ENCODE measurements at places on chromosomes 7 and 10. TPM values are rescaled to one million over a fixed set of nuclear protein-coding genes. Genes with fewer than 3 reads are reported as not detected.
A peak's percentile ranks its signal among the peaks of the same experiment; 100 is the strongest.

Gene OR2A5
- not detected for total RNA-seq

- no peak for DNase-seq
These were observed 25.7 kb downstream of the HDAC9 start for GRCh38 chr7:18521236-18521589.

GRCh38 chr10:48993627-48994026 is 54.0 kb upstream of the LRRC18 start:
- no peak for DNase-seq

DNA sequence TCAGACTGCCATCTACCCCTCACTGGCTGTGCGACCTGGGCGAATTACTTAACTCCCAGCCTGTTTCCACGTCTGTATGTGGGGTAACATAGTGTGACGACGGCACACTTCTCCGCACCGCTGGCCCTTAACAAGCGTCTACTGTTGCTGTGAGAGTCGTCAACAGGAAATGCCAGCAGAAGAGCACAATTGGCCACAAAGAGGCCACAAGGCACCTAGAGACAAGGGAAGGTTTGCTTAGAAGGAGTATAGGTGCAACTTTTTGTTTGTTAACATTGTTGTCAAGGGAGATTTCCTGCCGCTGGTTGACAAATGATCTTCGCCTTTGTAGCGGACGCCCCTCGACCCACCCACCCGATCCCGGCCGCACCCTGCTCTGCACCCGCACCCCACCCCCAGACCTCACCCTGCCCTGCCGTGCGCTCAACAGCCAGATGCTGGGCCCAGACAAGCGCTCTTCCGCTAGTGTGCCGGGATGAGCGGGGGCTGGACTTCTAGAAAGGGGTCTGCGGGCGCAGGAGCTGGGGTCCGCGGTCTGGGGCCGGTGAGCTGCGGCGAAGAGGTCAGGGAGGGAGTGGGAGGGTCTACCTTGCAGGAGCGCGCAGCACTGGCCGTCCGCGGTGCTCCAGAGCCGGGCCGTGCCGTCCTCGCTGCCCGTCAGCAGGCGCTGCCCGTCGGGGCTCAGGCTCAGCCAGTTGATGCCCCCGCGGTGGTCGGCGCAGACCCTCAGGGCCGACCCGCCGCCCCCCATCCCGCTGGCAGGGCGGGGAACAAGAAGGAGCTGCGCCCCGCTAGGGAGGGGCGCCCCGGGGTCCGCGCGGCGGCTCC is 785 bp downstream of the WDR86 start:
- DNase-seq: peak; percentile 39

GRCh38 chr10:132943791-132944404 is 1.5 kb upstream of the CFAP46 start:
- no peak for DNase-seq

DNA sequence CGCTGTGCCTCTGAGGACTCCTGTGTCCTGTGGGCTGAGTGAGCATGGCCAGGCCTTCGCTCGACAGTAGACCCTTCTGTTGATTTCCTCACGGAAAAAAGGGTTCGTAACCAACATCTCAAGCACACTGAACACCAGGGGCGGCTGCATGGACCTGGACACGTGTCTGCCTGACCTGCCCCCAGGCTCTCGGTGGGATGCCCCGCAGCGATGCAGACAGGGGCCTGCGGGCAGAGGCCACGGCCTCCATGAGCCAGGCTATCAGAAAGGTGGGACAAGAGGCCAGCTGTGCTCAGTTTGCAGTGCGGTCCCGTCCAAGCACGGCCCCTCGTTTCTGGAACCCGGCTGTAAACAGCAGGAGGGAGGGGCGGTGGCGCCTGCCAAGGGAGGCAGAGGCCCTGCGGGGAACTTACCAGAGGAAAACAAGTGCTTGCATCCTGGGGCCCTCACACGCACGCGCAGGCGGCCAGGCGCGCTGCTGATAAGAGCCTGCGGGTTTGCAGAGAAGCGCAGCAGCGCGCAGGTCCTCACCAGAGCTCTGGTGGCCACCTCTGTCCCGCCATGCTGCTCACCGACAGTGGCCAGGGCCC is 10.6 kb downstream of the GPR146 start:
- no peak for DNase-seq

Gene NCAPG2
- 96.8 TPM for total RNA-seq

Gene GIMAP4
- 0.28 TPM for total RNA-seq

Gene ECHDC3
- 17.1 TPM for total RNA-seq

- peak; percentile 63 for DNase-seq
These were observed 14.6 kb downstream of the PALS2 start for GRCh38 chr7:24587853-24588252.

DNA sequence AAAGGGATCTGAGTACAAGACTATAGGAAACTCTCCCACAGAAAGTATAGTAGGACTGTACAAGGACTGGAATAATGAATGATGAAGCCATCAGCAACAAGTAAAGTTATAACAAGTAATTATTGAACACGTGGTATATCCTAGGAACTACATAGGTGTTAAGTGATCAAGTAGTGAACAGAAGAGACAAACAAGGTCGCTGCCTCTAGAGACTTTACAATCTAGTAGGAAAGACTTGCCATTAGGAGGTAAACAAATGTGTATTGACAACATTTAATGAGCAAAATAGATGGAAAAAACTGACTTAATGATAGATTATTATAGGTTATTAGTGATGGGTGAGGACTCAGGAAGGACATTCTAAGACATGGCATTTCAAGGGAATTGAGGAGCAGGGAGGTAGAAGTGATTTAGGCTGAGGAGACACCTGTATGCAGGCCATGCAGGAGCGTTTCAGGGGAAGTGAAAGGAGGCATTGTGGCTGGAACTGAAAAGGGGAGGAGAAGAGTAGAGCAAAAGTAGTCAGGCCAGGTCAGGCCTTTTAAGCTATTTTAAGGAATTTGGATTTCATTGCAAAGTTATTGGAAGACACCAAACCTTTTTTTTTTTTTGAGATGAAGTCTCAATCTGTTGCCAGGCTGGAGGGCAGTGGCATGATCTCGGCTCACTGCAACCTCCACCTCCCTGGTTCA is 8.5 kb upstream of the GLCCI1 start:
- DNase-seq: no peak

DNA sequence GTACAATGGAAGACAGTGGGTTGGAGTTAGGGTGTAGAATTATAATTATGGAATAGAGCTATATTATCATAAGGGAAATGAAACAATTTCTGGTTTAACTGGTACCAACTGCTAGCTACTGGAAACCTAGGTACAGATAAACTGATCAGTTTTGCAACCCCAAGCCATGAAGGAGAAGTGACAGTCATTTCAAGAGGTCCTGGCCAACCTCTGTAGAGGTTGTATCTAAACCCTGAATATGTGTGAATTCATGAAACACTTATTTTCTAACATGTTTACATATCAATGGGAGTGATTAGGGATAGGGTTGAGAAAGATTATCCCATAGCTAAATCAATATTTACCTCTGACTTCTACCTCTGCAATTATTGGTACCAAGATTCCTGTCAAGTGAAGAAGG is 29.9 kb upstream of the CC2D2B start:
- no peak for DNase-seq

DNA sequence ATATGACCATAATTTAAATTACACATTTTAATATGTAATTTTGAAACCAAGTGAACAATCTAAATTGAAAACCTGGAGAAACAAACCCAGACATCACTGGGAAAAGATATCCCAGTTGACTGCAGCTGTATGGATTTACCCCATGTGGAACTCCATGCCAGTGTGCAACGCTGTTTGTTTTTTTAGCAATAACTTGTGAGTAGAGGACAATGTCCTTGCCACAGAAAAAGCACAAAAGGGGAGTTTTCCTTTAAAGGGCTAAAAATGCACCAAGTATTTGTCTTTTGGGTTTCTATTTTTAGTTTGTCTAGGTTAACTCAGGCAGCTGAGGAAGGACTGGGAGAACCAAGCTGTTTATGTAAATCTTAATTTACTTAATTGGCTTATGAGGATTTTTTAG is 15.1 kb upstream of the COL17A1 start:
- DNase-seq: no peak

DNA sequence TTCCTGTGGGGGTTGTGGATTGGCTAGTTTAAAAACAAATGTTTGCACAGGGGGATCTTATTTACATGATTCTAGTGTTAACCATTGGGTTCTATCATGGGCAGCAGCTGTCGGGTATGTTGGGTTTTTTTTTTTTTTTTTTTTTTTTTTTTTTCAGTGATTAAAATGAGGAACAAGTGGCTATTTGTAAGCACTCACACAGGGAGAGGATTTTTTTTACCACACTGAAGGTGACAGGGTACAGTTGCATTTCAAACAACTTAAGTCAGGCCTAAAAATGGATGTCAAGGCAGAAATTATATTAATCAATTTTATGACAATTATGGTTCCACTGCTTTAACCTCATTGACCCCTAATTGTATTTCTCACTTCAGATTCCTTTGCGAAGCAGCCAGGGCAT is 92.8 kb downstream of the CD36 start:
- DNase-seq: no peak

- DNase-seq: no peak
These were observed 127.7 kb downstream of the CDK14 start for GRCh38 chr7:90723866-90724265.

DNA sequence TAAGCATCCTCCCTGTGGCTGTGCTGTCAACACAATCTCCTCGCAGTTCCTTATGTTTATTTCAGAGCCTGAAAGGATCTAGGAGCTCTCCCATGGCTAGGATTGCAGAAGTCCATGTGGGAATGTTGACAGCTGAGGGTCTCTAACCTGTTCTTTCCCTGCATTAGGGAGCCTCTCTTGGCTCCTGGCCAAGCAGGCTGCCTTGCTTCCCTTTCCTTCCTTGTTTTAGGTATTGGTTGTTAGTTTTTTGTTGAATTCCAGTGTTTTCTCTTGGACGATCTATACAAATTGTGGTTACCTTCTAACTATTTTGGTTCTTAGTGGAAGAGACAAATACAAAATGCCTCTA is 171.8 kb downstream of the MLLT10 start:
- no peak for DNase-seq

GRCh38 chr10:24643679-24644209 is 79.9 kb downstream of the ARHGAP21 start:
- no peak for DNase-seq

DNA sequence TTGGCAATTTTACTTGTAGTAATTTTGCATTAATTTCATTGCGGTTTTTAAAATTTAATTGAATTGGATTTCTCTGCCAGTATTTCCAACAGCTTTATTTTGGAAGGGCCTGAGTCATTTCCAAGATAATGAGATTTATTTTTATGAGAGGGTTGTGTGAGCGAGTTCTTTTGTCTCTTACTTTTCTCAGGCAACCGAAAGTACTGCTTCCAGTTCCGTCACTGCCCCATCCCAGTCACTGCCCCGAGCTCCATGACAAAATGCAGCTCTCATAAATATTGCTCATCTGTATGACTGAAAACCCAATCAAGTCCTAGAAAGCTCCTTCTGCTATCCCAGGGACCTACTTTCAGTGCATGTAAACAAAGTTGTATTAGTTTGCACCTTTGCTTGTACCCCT is 468.4 kb upstream of the SEMA3D start:
- DNase-seq: no peak

DNA sequence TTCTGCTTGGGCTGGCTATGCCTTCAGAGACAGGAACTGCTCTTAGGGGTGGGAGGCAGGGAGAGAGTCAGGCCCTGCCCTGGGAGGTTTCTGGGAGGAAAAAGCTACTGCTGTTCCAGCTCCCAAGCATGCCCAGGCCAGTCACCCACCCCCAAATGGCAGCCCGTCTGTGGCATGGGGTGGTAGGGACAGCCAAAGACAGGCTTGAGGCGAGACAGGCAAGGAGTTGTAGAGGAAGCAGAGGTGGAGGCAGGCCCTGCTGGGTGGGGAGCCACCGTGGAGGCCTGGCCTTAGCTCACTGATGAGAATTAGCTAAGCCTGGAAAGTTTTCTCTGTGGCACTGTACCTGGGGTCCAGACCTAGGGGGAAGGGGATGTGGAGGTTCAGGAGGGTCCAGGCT is 6.6 kb upstream of the SAMD8 start:
- no peak for DNase-seq

- DNase-seq: no peak
These were observed 6.7 kb downstream of the SLC13A4 start for GRCh38 chr7:135721198-135721820.

- DNase-seq: no peak
These were observed 29.5 kb downstream of the YKT6 start for GRCh38 chr7:44230286-44230685.

Gene TUBB8
- total RNA-seq: 2.4 TPM

Gene ARMC3
- 0.09 TPM for total RNA-seq

- DNase-seq: no peak
These were observed 1.2 kb downstream of the PDZD7 start for GRCh38 chr10:101029520-101030295.

DNA sequence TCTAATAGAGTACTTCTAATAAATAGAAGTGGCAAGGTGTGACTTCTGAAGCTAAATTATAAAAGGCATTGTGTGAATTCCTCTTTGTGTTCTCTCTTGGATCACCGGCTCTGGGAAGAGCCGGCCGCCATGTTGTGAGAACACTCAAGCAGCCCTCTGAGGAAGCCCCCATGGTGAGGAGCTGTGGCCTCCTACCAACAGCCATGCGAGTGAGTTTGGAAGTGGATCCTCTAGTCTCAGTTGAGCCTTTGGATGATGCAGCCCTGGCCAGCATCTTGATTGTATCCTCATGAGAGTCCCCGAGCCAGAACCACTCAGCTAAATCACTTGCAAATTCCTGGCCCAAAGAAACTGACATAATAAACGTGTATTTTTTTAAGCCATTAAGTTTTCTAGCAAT is 94.5 kb upstream of the CARD11 start:
- no peak for DNase-seq

DNA sequence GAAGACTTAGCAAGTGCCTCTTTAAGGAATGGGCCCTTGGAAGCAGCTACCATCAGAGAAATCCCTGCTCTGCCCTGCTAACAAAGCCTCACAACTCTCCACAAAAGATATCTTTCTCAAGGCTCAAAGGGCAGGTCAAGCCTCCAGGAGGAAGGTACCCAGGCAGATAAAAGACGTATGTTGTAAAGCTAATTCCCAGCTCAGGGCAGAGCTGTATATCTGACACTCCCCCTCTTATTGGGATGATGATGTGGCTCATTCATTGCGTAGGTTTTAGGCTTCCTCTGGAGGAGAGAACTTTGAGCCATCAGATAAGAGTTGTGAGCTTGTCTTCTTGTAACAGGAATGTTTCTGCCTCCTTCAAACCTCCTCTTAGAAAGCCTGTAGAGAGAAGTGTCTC is 145.4 kb downstream of the CALN1 start:
- no peak for DNase-seq

Gene GDF10
- total RNA-seq: 0.18 TPM

Gene TSPAN12
- 17.3 TPM for total RNA-seq

DNA sequence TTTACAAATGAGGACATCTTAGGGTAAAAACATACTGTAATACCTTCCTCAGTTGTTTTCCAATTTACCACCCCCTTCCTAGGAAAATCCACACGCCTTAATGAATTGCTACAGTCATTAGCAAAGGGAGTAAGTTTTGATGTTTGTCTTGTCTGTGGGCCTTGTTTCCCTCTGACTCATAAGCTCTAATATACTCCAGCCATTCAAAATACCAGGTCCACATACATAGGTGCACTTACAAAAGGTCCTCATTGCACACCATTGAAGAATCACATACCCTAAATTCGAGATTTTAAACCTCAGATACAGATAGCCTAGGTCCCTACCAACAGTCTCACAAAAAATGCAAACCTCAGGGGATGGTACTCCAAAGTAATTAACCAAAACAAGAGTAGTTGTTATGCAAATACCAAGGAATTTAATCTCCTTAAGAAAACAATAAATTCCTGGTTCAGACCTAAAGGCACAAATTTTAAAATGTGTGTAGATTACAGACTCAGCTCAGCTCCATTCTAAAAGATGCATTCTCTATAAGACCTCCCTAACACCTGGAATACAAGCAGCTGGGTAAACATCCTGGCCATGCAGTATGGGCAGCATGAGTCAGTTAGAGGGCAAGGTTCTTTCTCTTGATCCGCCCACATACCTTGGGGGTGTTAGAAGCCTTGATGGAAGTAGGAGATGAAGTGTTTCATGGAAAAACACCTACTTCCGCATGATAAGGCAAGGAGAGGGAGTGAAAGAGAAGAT is 3.0 kb upstream of the LIPK start:
- peak; percentile 39 for DNase-seq
